Activated CD4-positive, alpha-beta T cell treated with anti-CD3 and anti-CD28 coated beads, Interleukin-2, Interleukin-4, amounts not matched to agents 100 ng/mL and 50 ng/mL, durations not matched to agents 16 hours and 8 hours (primary cell): ENCODE measurements at places on chromosomes 6 and 20.

GRCh38 chr20:14055127-14055742 lies 59.9 kb downstream of the MACROD2 start:
- DNase-seq: peak; percentile 43

- no peak for DNase-seq
These were observed 490 bp downstream of the JAG1 start for GRCh38 chr20:10673176-10673841.

- DNase-seq: no peak
These were observed 64.4 kb downstream of the SMPDL3A start for GRCh38 chr6:122853259-122853995.

DNA sequence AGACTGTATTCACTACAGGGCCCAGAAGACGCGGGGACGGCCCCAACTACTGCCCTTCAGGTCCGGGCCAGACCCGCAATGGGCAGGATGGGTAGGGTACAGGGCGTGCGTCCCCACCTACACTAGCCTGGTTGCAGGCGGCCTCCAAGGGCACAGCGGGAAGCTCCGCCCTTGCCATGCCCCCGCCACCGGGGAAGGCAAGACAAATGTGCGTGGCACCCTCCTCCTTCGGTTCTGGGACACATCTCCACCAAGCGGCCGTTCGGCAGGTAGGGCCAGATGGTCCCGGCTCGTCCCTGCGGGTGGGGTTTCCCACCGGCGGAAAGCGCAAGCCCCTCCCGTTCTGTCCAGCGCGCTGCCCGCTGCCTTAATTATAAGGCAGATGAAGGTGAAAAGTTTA lies 5.6 kb downstream of the NXT1 start:
- DNase-seq: no peak

DNA sequence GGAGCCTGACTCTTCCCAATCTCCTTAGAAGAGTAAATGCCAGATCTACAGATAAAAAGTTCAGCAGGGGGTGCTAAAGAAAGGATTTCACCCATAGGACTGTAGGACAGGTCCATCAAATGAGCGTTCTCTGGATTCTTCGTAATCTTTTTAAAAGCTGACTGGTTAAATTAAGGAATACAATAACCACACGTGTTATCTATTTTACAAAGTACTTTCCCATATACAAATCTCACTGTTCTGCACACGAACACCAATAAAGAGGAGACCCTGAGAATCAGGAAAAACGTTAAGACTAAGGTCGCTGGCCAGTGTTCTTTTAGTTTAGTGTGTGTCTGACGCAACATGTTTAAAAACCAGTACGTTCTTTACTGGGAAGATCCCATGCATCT lies 542 bp downstream of the TUBE1 start:
- peak; percentile 22 for DNase-seq

DNA sequence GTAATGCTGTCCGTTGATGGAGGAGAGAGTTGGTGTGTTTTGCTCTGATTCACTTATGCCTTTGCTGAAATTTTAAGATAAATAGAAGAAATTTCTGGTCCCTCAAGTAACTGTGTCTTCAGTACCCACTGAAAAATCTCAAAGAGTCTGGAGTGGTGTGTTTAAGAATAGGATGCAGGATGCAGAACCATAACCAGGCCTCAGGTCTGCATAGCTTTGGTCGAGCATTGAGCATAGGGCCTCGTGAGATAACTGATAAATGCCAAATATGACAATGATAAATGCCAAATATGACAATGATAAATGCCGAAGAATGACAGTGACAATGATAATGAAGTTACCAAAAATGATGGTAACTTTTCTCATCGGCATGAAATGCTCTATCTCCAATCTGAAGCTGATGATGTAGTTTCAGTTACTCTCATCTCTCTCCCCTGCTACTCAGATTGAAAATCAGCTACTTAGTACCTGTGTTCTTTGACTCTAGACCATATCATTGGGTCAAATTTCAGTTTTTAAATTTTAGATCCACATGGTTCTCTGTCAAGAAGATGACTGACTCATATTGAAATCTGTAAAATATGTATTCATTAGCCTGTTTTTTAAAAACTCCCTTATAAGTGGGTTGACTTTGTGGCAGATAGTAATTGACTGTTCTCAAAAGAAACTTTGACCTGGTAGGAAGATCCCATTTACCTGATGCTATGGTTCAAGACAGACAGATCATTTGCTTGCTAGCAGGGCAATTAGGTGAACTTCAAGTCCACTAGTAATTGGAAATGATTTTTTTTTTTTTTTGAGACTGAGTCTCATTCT lies 96.6 kb downstream of the SLC16A10 start:
- DNase-seq: peak; percentile 77
